ENCODE measurements at places on chromosomes 16 and 17.

GRCh38 chr17:79124513-79125209 is 50.0 kb downstream of the ENGASE start:
- ATAC-seq, result no peak

GRCh38 chr17:36514856-36515255 is 19.8 kb downstream of the MYO19 start:
- ATAC-seq, result no peak

GRCh38 chr17:73091410-73091769 is 1.1 kb downstream of the SLC39A11 start:
- no peak for ATAC-seq

GRCh38 chr16:83513008-83513755 is 294.6 kb upstream of the HSBP1 start:
- ATAC-seq, result no peak
